ENCODE measurements at places on chromosomes 7 and 10.

DNA sequence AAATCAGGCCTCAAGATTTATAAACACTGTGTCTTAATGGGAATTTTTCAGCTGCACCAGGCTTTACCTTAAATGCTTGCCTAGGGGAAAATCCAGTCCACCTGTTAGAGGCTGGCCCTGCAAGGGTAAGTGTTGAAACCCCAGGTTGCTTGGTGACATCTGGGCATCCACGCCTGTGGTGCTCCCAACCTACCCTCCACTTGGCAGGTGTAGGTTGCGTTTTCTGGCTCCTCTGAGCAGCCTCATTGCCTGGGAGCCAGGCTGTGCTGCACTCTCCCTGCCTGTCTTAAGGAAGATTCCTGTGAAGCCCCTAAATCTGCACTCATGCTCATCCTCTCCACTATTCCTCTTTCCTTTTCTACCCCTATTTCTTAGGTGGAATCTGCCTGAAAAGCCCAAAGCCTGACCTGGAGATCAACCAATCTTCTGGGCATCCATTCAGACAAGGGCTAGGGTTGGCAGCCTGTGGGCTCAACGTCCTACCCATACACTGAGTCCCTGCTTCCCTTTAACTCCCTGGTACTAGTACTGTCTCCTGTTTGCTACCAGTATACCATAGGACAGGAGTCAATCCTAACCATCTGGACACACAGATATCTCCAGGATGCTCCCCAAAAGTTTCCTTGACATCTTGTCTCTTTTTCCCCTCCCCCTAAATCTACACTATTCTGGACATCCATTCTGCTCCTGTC lies 150.4 kb downstream of the PDE1C start:
- no peak for DNase-seq

DNA sequence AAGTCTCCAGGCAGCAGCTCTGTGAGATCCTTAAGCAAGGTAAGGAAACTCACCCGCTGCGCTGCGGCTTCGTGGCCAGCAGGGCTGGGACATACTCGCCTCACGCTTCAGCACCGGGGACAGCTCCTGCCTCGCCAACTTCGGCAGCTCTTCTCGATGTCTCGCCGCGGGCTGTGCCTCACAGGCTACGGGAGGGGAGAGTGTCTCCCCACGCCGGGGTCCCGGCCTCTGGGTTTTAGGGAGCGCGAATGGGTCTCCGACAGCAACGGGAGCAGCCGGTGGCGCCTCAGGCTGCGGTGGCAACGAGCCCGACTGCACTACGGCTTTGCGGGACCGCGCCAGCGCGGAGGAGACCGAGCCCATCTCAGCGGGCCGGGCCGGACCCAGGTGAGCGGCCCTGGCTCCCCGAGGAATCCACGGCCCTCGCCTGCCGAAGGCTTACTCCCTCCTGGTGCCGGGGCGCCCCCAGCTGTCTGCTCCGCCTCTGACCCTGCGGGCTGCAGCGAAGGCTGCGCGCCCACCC lies 62.4 kb downstream of the LSM5 start:
- DNase-seq, result no peak

- DNase-seq, result no peak
Observed at GRCh38 chr7:95526128-95526738, 40.5 kb downstream of the ASB4 start.

- no peak for DNase-seq
Observed at GRCh38 chr10:46528171-46528671, 28.2 kb downstream of the GPRIN2 start.

- DNase-seq, result no peak
Observed at GRCh38 chr10:5595994-5596471, 70.4 kb downstream of the ASB13 start.

DNA sequence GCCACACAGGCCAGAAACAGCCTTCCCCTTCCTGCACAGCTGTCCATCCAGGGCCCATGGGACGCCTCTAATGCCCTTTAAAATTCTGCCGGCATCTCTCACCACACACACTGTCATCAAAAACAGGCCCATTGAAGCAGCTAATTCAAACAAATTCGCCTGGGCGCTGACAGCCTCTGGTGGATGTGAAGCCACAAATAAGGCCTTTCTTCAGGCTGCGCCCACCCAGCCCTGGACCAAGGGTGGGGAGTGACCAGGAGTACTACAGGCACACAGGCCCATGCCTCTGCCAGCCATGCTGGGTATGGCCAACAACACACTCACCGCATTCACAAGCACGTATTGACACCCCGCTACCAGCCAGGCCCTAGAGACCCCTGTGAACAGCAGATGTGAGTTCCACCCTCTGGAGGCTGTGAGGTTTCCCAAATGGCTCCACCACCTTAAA lies 54.6 kb downstream of the SLIT1 start:
- DNase-seq, result no peak

DNA sequence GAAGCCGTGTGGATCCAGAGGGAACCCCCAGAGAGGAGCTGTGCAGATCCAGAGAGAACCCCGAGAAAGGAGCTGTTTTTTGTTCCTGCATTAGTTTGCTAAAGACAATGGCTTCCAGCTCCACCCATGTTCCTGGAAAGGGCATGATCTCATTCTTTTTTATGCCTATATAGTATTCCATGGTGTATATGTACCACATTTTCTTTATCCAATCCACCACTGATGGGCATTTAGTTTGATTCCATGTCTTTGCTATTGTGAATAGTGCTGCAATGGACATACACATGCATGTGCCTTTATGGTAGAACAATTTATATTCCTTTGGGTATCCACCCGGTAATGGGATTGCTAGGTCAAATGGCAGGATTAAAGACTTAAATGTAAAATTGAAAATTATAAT lies 95.4 kb upstream of the RHEB start:
- no peak for DNase-seq

GRCh38 chr7:44897309-44897708 lies 12.0 kb upstream of the PURB start:
- DNase-seq, result no peak

DNA sequence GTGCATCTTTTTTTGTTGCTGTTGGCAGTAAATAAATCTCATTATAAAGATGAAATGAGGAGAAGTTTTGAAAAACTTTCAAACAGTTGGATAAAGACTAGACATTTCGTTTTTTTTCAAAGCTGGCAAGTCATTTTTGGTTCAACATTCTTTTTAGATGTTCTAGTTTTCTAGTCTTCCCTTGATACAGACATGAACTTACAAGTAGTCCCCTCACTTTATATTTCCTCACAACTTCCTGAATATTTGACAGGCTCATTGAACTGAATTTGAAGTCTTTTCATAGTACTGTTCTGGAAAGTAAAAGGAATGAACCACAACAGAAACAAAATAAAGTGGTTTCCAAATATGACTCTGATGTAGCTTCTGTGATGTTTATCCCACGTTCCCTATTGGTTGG lies 134.2 kb downstream of the NRCAM start:
- no peak for DNase-seq

- DNase-seq, result no peak
Observed at GRCh38 chr10:122699796-122700455, at the start of gene C10orf120. Gene C10orf120, minus strand, starts transcription at chr10:122699846. Its CDS starts 56 bp downstream, at chr10:122699790.

DNA sequence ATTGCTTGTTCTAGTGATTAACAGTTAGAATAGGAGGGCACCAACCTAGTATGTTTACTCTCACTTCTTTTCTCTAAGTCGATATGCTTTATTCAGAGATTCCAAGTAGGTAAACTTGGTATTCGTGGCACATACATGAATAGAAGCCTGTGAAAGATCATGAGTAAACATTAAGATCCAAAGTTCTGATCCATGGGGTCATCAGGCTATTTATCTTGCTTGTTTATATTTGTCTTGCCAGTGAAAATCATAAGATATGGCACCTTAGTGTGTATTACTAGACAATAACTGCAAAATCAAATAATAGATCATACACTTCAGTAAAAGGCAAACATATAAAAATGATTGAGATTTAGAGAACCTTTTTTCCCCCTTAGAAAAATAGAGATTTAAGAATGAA lies 56.5 kb upstream of the LHFPL3 start:
- DNase-seq, result no peak

DNA sequence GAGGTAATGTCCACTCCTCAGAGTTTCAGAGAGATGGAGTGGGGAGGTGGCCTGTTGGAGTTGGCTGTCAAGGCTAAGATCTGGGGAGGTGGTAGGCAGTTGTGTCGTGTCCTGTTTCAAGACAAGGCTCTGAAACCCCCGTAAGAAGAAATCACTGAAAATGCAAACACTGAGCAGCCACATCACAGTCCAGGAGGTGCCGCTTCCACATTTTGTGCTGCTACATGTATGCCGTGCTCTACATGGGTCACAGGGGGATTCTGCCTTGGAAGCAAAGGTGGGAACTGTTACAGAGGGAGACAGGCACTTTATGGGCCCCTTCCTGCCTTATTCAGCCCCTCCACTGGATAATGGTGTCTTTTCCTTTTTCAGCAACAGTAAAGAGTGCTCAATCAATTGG lies 11.9 kb downstream of the WDR91 start:
- no peak for DNase-seq

GRCh38 chr10:122261584-122261983 lies 9.5 kb upstream of the BTBD16 start:
- no peak for DNase-seq

DNA sequence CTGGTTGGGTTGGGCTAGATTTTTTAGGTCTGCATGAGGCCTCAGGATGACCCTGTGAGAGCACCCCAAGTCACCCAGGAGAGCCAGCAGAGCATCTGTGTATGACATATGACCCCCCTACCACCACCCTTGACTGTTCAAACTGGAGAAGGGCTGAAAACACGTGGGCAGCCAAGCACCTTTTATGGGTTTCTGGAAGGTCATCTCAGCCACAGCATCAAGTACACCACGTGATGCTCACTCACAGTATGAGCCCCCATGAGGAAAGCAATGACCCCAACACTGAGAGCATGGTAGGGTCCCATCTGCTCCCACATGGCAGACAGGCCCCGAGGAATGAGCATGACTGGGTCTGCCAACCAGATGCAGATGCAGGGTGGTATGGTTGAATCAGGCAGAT lies 149.4 kb upstream of the GDF10 start:
- no peak for DNase-seq

GRCh38 chr7:42534441-42534840 lies 297.4 kb upstream of the GLI3 start:
- no peak for DNase-seq

DNA sequence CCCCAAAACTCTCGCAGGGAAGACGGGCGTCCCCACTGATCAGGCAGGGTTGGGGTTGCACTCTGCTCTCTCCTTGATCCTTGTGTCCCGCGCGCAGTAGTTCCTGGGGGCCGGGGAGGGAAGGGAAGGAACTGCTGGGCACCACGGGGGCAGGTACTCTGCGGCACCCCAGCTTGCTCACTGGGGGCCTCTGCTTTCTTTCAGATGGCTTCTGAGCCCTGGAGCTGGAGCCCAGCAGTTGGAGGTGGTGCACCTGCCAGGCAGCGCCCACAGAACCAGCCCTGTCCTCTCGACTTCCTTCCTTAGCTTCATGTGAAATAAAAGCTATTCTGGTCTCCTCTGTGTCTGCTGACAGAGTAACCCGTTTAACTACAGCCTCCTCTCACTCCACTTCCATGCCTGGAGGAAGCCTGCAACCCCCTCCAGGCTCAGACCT lies 12.2 kb downstream of the PLAC9 start:
- DNase-seq, result no peak

- DNase-seq, result no peak
Observed at GRCh38 chr7:131355917-131356777, 28.5 kb downstream of the MKLN1 start.

- DNase-seq, result no peak
Observed at GRCh38 chr7:74253835-74254128, 417 bp downstream of the RFC2 start.

GRCh38 chr10:49047128-49047639 lies 68.1 kb downstream of the VSTM4 start:
- DNase-seq, result no peak

GRCh38 chr7:7125963-7126362 lies 56.4 kb upstream of the C1GALT1 start:
- DNase-seq, result no peak

DNA sequence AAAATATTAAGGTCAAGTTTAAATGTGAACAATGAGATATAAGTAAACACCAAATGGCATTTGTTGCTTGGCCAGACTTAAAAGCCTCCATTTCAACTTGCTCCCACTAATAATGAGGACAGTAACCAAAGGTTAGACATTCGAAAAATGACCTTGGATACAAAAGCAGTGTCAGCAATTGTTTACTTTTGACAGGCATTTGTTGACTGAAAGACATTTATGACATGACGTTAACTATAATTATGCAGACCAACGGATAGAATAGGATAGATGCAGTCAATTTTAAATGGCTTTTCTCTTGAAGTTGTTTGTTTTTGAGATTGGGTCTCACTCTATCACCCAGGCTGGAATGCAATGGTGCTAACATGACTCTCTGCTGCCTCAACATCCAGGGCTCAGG lies 6.3 kb upstream of the WNT16 start:
- DNase-seq, result no peak

- no peak for DNase-seq
Observed at GRCh38 chr7:2728316-2729030, 40.5 kb downstream of the AMZ1 start.

GRCh38 chr7:88395715-88396114 lies 89.0 kb upstream of the STEAP4 start:
- no peak for DNase-seq

- DNase-seq, result no peak
Observed at GRCh38 chr7:44050121-44050914, 5.8 kb downstream of the DBNL start.

DNA sequence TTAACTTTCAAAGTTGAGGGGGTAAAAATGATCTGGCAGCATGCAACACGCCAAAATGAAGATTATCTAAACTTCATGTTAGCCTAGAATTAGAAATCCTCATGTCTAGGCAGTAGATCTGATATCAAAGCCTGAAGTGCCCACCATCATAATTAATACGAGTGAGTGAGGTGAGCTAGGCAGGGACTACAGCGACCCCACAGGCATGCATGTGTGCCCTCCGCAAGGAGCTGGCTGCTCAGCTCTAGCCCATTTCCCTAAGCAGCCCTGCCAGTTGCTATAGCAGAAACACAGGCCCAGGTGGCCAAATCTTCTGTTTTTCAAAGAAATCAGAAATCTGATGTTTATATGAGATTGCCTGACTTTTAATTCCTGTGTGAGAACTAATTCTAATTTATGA lies 93.1 kb upstream of the IFRD1 start:
- no peak for DNase-seq

- DNase-seq, result no peak
Observed at GRCh38 chr7:17447728-17448478, 149.5 kb downstream of the AHR start.

DNA sequence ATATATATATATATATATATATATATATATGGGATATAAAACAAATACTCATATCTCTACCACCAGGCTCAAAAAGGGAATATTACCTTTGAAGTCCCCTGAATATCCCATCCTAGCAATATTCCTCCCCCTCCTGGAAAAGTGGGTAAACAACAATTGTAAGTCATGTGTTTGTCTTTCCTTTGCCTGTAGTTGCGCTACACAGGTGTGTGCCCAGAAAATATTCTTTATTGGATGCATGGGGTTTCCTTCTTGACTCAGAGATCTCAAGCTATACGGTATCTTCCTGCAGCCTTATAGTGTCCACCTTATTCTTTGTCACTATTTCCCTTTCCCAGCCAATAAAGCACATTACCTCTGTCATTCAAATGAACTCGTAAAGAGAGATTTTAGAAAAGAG lies 54.2 kb downstream of the MET start:
- DNase-seq, result no peak

Data from activated gamma-delta T cell (primary cell).